ENCODE measurements at places on chromosomes 5 and 9.

DNA sequence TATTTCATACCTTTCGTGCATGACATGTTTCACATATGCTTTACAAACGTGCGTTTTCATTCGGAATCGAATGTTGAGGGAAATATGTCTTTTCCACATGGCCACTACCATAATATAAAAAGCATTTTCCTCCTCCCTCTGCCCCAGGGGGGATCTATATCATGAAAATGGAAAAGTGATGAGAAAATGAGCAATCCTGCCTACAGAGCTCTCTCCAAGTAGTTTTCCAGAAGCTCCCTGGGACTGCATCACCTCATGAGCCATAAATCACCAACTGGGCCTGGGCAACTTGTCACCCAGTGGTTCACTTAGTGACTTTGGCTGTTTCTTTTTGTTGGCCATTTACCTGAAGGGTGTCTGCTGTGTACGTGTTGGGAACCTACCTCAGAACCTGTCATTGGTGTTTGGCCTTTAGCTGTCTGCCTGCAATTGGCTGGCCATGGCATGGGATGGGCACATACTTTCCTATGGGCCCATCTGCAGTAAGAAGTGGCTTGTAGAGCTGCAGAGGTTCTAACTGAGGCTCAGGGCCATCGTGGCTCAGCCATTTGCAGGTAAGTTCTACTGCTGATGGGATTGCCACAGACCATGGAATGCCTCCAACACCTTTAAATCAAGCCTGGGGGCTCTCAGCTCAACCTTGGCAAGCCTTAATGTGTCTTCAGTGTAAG lies 9.5 kb upstream of the TIFAB start:
- DNase-seq = peak; percentile 14

DNA sequence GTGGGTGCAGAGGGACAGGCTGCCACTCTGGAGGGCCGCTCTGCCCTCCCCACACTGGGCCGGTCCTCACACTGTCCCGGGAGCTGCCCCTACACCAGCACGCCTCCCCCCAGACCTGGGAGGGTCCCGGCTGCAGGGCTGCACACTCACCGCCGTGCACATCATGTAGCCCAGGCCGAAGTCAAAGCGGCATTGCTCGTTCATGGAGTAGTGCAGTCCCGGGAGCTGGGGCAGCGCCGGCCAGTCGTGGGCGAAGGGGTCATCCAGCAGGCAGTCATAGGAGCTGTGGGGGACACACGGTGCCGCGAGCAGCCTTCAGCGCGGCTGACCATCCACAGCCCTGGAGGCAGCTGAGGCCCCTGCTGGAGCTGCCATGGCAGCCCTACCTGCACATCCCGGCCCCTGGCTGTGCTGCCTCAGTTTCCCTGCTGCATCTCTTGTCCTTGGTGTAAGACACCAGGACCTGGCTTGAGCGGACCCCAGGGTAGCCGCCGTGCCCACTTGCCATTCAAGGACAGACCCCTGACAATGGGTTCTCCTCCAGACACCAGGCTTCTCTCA lies 93.2 kb downstream of the ZNF354C start:
- no peak for DNase-seq

GRCh38 chr9:70177121-70177520 lies 81.7 kb upstream of the SMC5 start:
- DNase-seq = no peak

DNA sequence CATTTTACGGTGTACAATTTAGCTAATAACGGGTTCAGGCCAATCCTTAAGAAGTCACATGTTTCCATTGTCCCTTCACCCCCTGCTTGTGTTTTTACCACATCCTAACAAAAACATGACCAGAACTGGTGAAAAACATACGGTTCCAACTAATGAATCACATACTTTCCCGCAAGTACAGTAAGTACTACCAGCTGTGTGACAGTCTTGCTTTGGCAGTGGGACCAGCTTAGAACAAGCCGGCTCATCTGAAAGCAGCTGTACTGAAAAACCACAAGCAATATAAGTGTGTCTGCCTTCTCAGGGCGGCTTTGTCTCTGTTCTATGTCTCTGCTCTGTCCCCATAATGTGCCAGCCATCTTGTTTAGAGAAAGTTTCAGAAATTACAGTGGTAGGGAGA lies 242.5 kb downstream of the BNC2 start:
- DNase-seq = no peak

DNA sequence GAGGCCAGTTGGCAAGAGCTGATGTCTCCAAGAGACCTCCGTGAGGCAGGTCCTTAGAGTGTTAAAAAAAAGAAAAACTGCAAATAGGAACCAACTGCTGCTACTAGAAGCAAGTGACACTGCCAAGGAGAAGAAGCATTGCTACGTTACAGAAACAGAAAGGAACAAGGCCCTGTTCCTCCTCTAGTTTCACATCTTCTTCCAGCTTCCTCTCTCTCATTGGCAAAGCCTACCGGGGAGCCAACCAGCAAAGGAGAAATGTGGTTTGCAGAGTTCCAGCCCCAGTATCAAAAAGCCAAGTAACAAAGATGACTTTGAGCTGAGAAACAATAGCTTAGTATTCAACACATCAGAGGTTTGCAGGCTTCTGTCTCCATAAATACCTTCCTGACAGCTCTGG lies 145.9 kb downstream of the PRELID2 start:
- no peak for DNase-seq

GRCh38 chr5:156595132-156595787 lies 254.8 kb upstream of the PPP1R2B start:
- DNase-seq = no peak

GRCh38 chr9:15137658-15138356 lies 169.2 kb downstream of the TTC39B start:
- no peak for DNase-seq

DNA sequence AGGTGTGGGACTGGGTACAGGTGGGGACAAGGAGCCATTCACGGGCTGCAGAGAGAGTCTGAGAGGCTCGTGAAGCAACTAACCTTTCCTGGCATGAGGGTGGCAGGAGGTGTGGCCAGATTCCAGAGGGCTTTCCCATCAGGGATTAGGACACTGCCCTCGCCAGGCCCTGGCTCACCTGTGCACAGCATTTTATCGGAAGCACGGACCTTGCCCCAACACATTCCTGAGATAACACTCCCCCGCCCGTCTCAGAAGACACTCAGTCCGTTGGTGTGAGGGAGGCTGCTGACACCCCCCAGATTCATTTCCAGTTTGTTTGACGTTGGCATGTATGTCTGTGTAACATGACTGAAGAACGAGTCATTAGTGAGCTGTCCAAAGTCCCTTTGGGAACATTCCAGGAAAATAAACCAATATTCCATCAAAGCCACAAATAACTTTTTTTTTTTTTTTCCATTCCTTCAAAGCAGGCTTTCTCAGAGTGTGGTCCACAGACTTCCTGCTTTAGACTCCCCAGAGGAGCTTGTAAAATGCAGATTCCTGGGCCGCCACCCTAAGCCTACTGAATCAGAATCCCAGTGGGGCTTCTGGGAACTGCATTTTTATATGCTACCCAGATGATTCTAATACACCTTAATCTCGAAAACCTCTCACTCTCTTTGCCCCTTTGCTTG lies 23.4 kb downstream of the WWC1 start:
- DNase-seq = peak; percentile 88

- DNase-seq = no peak
These were observed 2.0 kb downstream of the ATP6V0E1 start for GRCh38 chr5:172985596-172985995.
